ENCODE measurements at places on chromosomes 1 and 21. TPM values are rescaled to one million over a fixed set of nuclear protein-coding genes. Genes with fewer than 3 reads are reported as not detected.

DNA sequence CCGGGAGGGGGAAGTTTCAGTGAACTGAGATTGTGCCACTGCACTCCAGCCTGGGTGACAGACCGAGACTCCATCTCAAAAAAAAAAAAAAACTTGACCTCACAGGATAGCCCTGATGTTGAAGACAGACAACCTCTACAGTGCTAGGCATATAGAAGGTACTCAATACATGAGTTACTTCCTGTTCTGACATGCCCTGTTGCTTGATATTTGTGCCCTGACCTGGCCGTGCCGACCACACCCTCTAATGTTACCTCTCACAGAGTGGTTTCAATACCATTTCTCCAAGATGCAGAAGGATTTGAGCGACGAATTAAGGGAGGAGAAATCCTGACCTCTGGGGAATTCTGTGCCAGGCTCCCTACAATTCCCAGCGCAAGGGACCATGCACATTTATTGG is 5.2 kb downstream of the PTAFR start:
- no peak for ATAC-seq

GRCh38 chr1:178509414-178510007 is 3.4 kb upstream of the TEX35 start:
- ATAC-seq: no peak

DNA sequence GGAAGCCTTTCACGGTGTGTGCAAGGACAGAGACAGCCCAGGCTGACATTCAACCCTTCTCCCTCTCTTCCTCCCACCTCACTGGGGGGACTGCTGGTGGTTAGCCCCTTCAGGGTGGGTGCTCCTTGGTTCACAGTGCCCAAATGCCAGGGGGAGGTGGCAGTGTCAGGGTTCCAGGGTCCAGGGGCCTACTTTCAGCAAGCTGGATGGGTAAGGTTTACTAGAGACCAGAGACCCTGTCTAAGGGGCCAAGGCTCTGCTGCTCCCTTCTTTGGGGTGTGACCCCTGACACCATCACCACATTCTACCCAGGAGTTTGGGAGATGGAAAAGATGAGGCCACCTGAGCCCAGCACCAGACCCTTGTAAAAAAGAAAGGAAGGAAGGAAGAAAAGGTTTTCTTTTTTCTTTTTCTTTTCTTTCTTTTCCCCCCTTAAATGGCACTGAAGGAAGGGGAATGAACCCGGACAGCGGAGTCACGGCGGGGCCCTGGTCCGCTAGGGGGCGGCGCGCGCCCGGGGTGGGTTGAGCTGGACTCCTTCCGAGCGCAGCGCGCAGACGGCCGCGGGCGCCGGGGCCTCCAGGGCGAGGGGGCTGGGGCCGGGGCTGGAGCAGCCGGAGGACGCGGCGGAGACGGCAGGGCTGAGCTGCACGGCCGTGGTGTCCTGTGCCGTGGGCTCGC is 18.8 kb downstream of the KNCN start:
- peak; percentile 89 for ATAC-seq

DNA sequence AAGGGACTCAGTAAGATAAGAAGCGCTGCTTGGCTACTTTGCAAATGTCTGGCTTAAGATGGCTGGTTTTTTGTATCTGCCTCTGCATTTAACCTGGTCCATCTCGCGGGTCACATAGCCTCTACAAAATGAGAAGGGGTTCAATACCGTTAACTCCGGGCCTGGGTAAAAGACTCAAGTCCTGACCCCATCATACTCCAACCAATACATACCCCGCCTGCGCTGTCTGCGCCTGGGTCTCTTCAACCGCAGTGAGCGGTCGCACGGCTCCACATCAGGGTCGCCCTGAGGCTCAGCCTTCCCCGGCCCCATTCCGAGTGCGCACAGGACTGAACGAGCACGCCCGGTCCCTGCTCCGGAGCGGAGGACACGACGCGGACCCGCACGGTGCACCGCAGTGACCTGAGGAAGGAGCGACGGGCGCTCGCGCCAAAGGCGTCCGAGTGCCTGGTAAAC is 558 bp upstream of the PGD start:
- ATAC-seq: no peak

- ATAC-seq: peak; percentile 57
These were observed 71.8 kb upstream of the ADAM30 start for GRCh38 chr1:119968068-119968492.

- ATAC-seq: no peak
These were observed 27.8 kb upstream of the STUM start for GRCh38 chr1:226520640-226521355.

DNA sequence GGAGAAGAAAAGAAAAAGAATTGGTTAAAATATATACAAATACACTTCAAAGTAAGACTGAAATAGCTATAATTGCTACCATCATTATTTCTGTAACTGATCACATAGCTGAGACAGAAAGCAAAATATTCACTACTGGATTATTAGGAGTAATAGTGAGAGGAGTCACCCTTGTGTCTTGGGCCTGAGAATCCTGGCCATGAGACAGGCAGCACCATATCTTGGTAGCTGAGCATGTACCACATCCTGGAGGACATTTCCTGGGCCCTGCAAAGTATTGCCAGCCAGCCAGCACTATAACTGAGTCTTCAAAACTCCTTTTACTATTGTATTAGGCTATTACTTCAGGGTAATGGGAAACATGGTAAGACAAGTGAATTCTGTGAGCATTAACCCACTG is 63.5 kb downstream of the C1orf185 start:
- no peak for ATAC-seq

PDZK1IP1 gene
- total RNA-seq: not detected

LPGAT1 gene
- 54.0 TPM for total RNA-seq

RGSL1 gene
- total RNA-seq: not detected

PBX1 gene
- 140 TPM for total RNA-seq

AGPAT3 gene
- 37.0 TPM for total RNA-seq

FAM131C gene
- not detected for total RNA-seq

Data from gastroesophageal sphincter (tissue), 4 donors.